H9 (cell line): ENCODE measurements at places on chromosomes 2 and 18. TPM values are rescaled to one million over a fixed set of nuclear protein-coding genes. Genes with fewer than 3 reads are reported as not detected.
A peak's percentile ranks its signal among the peaks of the same experiment; 100 is the strongest.

The NOL4 gene
- 0.74 and 0.81 TPM in 2 replicates for total RNA-seq

DNA sequence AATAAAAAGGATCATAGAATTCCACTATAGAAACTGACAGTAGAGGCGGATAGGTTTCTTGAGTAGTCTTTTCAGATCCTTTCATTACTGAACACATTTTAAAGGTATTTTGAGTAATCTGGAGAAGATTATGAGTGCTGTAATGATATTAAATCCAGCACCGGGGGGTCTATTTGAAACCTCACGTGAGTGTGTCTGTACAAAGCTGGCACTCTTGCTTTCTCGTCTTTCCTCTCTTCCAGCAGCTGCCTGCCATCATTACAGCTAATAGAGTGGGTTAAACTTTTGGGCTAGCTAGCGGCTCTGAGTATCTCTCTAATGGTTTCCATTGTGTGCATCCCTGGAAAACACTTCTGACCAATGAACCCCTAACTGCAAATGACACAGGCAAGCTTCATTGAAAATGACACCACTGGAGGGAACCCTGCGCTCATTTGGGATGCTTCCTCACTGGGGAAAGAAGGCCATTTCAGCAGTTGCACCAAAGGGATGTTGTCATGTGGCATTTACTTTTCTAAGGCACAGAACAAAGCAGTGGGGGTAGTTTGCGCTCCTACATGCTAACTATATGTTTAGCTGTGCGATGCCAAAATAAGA, 101.0 kb downstream of the HRH4 start:
- no peak overlapping the region for H3K27ac ChIP-seq
- H3K4me3 ChIP-seq, result no peak overlapping the region
- no peaks in the 10 kb centered on the region for H3K36me3 ChIP-seq
- H3K4me1 ChIP-seq, result no peaks in the 10 kb centered on the region; the same call in 1 of the 2 replicates

The SRSF7 gene
- total RNA-seq, result 576 and 589 TPM in 2 replicates

The KCNIP3 gene
- 1.5 TPM in 2 replicates for total RNA-seq

The FOXI3 gene
- total RNA-seq, result 18.3 and 19.2 TPM in 2 replicates

DNA sequence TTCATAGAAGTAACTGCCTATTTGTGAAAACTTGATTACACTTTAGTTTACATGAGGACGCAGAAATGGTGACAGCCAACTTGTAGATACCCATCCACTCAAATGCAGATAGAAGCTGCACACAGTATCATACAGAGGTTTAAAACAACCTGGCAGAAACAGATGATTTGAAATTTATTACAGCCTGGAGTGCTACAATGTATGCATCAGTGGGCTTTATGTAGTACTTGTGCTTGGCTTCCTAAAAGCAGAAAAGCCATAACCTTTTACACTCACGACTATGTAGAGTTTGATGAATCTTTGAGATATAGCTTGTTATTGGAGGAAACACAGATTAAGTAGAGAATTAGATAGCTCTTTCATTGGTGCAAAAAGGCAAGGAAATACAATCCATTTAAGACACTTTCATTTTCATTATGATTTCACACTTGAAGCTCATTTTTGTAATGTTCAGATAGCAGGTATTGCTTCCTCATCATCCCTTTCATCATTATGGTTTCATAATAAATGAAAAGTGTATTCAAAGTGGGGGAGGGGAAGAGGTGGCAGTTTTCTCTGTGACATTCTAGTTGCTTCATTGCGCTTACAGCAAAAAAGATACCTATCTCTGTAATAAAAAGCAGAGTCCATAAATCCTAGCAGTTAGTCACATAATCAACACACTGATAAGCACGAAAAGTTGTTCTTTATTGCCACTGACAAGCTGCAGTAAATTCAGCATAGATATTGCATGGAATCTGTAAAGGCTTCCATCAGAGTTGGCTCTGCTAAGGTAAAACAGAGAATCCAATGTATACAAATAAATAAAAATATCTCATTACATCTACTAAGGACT, 789.8 kb upstream of the FSHR start:
- DNase-seq, result no peak
- H3K36me3 ChIP-seq, result no peaks in the 10 kb centered on the region
- no peak overlapping the region for H3K4me3 ChIP-seq
- H3K27me3 ChIP-seq, result peaks cover 11% of the 10 kb centered on the region; the same call in 1 of the 2 replicates

The ATP5F1A gene
- total RNA-seq, result 625 and 626 TPM in 2 replicates

DNA sequence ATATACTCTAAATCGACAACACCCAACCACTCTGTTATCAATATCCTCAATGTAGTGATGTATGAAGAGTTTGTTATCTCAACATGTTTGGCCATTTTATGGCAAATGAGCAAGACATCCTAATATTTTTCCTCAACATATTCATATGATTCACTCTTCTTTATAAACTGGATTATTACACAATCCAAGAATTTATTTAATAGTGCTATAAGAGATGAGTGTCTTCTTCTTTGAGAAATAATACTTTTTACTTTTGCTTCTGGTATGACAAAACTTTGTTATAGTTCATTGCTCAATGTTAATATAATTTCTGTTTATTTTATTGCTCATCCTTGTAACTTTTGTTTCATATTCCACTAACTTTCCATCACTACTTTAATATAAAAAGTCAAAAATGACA, 44.3 kb downstream of the SCN9A start:
- DNase-seq, result no peak
- no peaks in the 10 kb centered on the region for H3K4me1 ChIP-seq
- no peak overlapping the region for H3K27ac ChIP-seq
- no peaks in the 10 kb centered on the region for H3K27me3 ChIP-seq
- H3K4me3 ChIP-seq, result no peak overlapping the region
- no peaks in the 10 kb centered on the region for H3K36me3 ChIP-seq

GRCh38 chr2:209864716-209865295, 93.2 kb downstream of the UNC80 start:
- H3K27ac ChIP-seq, result no peak overlapping the region
- H3K36me3 ChIP-seq, result no peaks in the 10 kb centered on the region
- no peaks in the 10 kb centered on the region; the same call in 1 of the 2 replicates for H3K4me1 ChIP-seq
- peak; percentile 62 for DNase-seq
- H3K27me3 ChIP-seq, result no peaks in the 10 kb centered on the region

DNA sequence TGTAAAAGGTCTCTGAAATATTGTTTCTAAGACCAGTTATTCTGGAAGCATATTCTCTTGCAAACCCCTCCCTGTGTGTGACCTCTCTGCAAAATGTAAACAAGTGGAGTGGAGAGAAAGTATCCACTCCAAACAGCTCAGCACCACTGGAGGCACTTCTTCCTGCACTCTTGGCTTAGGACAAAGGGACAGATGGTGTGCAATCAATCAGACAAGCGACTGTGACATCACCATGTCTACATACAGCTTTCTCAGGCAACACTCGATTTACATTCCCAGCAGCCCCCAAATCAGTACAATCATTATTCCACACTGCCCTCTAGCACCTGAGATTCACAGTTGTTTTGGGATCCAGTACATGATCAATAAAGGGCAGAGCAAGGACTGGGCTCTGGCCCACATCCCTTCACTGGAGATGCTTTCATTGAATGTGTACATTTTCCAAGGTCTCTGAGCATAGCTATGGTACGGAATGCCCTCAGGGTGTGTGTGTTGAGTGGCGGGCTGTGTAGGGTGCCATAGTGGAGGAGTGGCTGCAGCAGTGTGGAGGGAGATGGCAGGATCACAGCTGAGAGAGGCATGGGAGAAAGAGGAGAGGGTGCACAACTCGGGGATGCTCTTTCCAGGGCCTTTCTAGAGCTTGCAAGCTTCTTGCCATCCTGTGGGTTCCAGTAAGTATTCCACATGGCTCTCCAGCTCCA, 311.8 kb upstream of the ST6GAL2 start:
- no peaks in the 10 kb centered on the region for H3K27me3 ChIP-seq
- H3K4me3 ChIP-seq, result no peak overlapping the region
- H3K27ac ChIP-seq, result no peak overlapping the region
- DNase-seq, result no peak
- no peaks in the 10 kb centered on the region for H3K4me1 ChIP-seq

GRCh38 chr2:79387431-79387830, 125.4 kb upstream of the CTNNA2 start:
- no peaks in the 10 kb centered on the region for H3K4me1 ChIP-seq
- H3K27me3 ChIP-seq, result no peaks in the 10 kb centered on the region
- H3K4me3 ChIP-seq, result no peak overlapping the region
- H3K27ac ChIP-seq, result no peak overlapping the region

The PELI1 gene
- 61.0 and 65.1 TPM in 2 replicates for total RNA-seq

GRCh38 chr2:108988076-108988795, 784 bp downstream of the EDAR start:
- no peaks in the 10 kb centered on the region for H3K4me1 ChIP-seq
- no peak for DNase-seq
- H3K27ac ChIP-seq, result no peak overlapping the region
- H3K4me3 ChIP-seq, result no peak overlapping the region
- no peaks in the 10 kb centered on the region for H3K27me3 ChIP-seq

DNA sequence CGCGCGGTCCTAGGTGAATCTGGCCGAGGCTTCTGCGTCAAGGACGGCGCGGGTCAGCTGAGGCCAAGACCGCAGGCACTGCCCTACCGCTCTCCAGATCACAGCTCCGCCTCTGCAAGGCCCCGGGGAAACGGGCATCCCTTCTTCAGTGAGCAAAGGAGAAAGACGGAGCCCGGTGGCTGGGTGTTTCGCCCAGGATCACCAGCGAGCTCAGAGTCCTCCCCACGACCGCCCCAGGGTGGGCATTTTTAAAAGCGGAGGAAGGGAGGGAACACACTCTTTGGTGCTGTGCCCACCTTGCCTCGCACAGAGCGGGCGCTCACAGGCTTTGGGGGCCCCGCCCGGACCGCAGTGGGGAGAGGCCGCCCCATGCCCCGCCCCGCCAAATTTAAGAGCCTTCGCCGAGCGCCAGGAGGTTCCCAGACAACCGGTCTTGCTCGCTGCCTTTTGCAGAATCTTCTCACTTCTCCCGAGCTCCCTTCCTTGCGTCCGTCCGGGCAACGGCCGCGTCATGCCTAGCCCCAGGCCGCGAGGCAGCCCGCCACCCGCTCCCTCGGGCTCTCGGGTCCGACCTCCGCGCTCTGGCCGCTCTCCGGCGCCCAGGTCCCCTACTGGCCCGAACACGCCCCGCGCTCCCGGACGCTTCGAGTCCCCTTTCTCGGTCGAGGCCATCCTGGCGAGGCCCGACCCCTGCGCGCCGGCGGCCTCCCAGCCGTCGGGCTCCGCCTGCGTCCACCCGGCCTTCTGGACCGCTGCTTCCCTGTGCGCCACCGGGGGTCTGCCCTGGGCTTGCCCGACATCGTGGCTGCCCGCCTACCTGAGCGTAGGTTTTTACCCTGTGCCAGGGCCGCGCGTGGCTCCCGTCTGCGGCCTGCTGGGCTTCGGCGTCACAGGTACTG, at the start of gene NOTO:
NOTO (plus strand) TSS at position 419 of the 899 bp plus-strand sequence; CDS start at position 512, 93 bp downstream.
- H3K36me3 ChIP-seq, result no peaks in the 10 kb centered on the region; the same call in 2 of the 3 replicates
- H3K27ac ChIP-seq, result no peak within 1 kb of the TSS
- peaks cover 13% of the 10 kb centered on the region; the same call in 1 of the 2 replicates for H3K27me3 ChIP-seq
- H3K4me1 ChIP-seq, result no peaks in the 10 kb centered on the region
- DNase-seq, result peak; percentile 76

The ROCK2 gene
- total RNA-seq, result 33.2 and 35.1 TPM in 2 replicates

DNA sequence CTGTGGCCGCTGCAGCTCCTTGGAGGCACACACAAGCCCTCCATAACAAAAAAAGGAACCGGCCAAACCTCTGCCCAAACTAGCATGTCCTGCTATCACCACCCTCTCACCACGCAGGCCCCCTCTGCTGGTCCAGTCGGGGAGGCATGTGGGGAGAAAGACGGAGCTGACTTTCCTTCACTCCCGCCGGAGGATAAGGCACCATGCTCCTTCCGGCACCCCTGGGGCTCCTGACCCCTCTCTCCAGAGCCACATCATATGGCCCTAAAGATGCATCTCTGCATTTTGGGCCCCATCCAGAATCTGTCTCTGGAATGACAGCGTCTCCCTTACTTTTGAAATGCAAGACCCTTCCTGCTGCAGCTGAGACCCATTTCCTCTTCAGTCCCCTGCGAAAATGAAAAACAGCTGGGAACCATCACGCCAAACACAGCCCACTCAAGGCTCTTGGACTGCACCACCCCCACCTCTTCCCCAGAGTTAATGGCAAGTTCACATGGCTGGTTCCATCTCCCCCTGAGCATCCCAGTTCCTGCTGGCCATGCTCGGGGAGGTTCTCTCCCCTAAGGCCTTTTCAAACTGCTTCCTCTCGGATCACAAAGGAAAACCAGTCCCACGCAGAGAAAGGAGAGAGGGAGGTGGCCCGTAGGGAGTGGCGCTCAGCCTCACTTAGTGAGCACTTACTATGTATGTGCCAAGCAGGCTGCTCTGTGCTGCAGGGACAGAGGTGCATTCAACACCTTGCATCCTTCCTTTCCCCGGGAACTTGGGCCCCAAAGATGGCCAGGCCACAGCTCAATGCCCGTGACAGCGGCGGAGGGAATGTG, 35.2 kb upstream of the MLPH start:
- no peaks in the 10 kb centered on the region for H3K27me3 ChIP-seq
- H3K4me3 ChIP-seq, result 0 out of 3 replicates have a peak overlapping the region, but pooled peaks have one; percentile 10
- peak; percentile 70 for DNase-seq
- H3K4me1 ChIP-seq, result peaks cover 7% of the 10 kb centered on the region; the same call in 1 of the 2 replicates
- no peak overlapping the region for H3K27ac ChIP-seq

The RUFY4 gene
- total RNA-seq, result 0.44 and 0.66 TPM in 2 replicates

GRCh38 chr2:67485431-67485830, 88.3 kb downstream of the ETAA1 start:
- H3K27me3 ChIP-seq, result no peaks in the 10 kb centered on the region
- H3K4me3 ChIP-seq, result no peak overlapping the region
- H3K27ac ChIP-seq, result no peak overlapping the region
- no peak for DNase-seq
- no peaks in the 10 kb centered on the region for H3K4me1 ChIP-seq

DNA sequence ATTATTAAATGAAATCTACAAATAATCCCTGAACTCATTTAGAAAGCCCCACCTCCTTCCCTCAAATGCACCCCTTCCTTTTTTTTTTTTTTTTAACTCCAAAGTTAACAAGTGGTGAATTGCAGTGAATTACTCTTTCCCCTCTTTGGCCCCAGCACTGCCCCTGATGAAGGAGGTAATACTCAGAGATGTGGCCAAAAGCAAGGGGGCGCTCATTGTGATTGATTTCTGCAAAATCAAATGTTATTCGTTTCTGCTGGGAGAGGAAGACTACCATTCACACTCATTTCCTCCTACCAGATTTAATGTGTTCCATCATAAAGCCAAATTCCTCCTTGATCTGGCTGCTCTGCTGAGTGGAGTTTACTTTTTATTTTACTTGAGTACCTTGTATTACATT, 259.4 kb downstream of the GPD2 start:
- DNase-seq, result peak; percentile 39
- no peaks in the 10 kb centered on the region for H3K36me3 ChIP-seq
- H3K4me1 ChIP-seq, result no peaks in the 10 kb centered on the region
- no peak overlapping the region for H3K27ac ChIP-seq

DNA sequence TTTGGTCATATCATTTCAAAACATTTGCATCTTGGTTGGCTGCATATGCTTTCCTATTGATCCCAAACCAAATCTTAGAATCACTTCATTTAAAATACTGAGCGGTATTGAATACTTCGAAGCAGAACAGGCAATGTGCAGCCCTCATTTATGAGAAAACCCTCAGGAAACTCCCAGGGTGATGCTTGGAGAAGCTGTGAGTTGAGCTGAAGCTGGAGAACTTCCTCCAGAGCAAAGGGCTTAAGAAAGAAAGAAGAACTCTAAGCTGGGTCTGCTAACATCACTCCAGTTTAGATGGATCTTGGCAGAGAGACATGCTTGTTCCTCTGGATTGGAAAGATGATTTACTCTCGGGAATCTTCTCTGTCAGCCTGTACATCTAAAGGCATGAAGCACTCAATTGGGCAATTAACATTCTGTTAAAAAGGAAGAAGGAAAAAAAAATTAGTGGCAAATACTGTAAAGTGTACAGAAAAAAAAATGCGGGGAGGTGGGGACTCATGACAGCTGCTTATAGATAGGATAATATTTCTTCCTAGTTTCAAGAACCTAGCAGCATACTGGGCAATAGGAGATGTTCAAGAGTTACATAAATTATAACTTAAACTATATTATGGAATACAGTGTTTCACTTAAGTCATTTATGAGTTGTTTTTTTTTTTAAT, 49.5 kb downstream of the ATIC start:
- H3K4me1 ChIP-seq, result no peaks in the 10 kb centered on the region
- no peak for DNase-seq
- no peak overlapping the region for H3K4me3 ChIP-seq
